ENCODE measurements at places on chromosomes 7 and 10.

- DNase-seq: no peak
These were observed 159.5 kb downstream of the CPEB3 start for GRCh38 chr10:92131275-92131820.

- DNase-seq: no peak
These were observed 139.9 kb downstream of the SH3PXD2A start for GRCh38 chr10:103715430-103715829.

- DNase-seq: no peak
These were observed 13.0 kb downstream of the NRP1 start for GRCh38 chr10:33321516-33321915.

- DNase-seq: no peak
These were observed 380.9 kb downstream of the GATA3 start for GRCh38 chr10:8435186-8436055.

DNA sequence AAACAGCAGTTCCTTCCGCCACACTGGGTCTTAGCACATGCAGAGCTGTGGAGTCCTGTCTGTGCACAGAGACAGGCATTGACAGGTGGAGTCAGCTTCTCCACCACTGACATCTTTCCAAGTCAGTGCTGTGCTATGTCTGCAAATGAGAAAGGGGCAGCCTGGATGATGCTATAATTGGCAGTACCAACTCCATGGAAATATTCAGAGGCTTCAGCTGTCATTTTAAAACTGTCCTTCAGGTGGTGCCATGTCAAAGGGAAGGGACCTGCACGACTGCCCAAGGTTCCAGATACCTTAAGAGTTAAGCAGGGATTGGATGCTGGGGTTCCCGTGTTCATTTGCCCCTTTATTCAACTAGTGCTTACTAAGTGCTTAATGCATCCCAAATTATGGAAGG lies 258.0 kb upstream of the PRKCQ start:
- DNase-seq: no peak

DNA sequence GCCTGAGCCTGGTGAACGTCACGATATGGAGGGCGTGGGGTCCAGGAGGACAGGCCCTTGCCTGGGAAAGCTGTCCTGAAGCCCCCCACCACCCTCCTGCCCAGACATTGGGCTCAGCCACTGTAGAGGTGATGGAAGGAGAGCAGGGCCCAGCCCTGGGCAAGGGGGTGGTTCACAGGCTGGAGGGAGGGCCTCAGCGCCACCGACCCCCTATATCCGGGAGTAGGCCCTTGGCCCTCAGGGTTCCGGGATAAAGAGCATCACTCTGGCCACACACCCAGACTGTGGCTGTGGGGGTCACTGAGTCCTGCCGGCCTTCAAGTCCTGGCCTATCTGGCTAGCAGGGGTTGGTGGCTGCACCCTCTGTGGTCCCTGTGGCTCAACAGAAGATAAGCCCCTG lies 55.3 kb upstream of the GTF2IRD1 start:
- DNase-seq: no peak

DNA sequence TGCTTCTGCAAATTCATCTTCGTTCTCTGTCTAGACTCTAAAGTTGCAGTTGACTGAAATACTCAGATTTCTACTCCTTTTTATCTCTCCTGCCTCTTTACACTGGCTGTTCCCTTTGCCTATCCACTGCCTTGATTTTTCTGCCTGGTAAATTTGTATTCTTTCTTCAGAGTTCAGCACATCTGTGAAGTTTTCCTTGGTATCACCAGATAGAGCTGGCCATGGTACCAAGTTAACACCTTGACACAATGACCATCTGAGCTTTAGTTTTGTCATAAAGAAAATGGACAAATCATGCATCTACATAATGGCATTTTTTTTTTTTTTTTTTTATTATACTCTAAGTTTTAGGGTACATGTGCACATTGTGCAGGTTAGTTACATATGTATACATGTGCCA lies 143.0 kb downstream of the PPP1R3A start:
- DNase-seq: no peak

DNA sequence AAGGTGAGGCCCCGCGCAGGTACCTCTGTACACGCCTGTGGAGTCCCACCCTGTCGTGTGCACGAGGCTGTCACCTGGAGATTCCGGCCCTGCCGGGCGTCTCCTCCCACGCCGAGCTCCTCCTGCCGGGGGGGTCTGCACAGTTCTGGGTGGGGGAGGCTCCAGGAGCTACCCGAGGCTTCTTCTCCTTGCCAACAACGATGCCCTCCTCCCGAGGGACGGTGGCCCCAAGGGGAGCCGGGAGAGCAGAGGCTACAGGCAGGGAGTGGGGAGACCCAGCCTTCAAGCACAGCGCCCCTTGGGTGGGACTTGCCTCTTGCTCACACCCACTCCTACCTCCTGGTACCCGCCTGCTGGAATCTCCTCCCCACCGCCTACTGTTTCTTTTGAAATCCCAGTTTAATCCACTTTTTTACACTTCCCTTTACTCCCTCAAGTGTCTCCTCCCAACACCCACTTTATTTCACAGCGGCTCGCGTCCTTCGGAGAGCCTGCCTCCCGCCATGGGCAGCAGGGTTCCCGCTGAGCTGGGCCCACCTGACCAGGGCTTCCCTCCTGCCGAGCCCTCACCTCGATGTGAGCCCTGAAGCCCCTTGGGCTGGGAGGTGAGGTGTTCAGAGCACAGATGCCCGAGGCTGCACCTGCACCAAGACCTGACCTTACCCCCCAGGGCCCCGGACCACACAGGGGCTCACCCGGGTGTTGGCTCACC lies 338.1 kb downstream of the DNAJB6 start:
- no peak for DNase-seq

DNA sequence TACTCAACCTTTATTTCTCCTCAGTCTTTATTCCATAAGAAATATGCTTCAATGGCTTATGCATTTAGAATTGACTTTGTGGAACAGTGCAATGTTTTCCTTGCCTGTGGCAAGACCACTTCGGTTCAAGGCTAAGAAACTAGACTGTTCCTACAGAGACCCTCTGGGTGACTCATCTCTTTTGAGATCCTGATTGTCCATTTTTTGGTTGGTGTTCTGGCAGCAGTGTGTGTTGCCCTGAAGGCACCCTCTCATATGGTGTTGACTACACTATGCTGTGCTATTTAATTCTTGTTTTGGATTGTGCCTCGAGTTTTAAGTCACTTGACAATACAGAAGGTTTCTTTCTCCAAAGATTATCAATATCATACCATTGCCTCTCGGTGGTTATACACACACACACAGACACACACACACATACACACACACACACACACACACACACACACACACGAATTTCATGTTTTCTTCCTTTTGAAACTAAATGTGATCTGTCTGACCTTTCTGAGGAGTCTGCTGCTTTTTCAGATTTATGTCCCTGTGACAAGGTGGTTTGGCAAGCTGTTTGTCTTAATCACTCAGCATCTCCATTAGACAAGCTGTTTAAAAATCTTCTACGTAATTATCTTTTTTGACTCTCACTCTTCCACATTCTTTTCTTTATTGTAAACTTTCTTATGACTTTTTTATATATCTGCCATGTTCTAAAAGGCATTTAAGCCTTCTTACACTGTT lies 187.2 kb downstream of the VTI1A start:
- DNase-seq: no peak

- peak; percentile 79 for DNase-seq
These were observed 45.8 kb downstream of the HDAC9 start for GRCh38 chr7:18541181-18541870.

GRCh38 chr10:84696610-84697009 lies 368.2 kb downstream of the CCSER2 start:
- no peak for DNase-seq

GRCh38 chr7:47361746-47362215 lies 220.1 kb downstream of the TNS3 start:
- peak; percentile 41 for DNase-seq

- no peak for DNase-seq
These were observed 38.2 kb downstream of the WNT2 start for GRCh38 chr7:117284692-117285091.

GRCh38 chr10:79299397-79300241 lies 47.6 kb upstream of the PPIF start:
- no peak for DNase-seq

DNA sequence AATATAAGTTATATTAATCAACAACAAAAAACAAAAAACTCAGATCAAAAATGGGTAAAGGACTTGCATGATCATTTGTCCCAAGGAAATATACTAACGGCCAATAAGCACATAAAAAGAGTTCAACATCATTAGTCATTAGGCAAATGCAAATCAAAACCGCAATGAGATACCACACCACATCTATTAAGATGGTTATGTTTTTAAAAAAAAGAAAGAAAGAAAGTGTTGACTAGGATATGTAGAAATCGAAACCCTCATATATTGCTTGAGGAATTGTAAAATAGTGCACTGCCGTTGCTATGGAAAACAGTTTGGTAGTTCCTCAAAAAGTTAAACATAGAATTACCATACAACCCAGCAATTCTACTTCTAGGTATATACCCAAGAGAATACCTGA lies 39.4 kb upstream of the CTNNA3 start:
- no peak for DNase-seq

- no peak for DNase-seq
These were observed 1.6 kb downstream of the SUV39H2 start for GRCh38 chr10:14880229-14880628.

DNA sequence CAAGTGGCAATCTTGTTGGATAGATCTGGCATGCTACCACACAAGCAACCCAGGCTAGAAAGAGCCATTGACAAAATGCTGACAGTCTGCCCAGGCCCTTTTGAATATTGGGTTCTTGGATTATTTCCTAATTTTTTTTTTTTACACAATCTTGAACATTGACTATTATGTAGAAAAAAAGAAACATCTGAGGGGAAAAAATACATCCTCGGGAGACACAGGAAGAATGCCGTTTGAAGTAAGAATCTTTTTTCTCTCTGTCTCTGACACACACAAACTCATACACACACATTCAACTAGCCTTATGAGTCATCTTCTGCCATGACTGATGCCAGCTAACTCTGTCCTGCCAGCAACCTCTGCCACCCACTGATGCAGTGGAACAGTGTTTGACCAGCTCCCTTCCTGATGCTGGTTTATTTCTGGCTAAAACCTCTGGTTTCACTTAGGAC lies 47.2 kb downstream of the SORBS1 start:
- no peak for DNase-seq

DNA sequence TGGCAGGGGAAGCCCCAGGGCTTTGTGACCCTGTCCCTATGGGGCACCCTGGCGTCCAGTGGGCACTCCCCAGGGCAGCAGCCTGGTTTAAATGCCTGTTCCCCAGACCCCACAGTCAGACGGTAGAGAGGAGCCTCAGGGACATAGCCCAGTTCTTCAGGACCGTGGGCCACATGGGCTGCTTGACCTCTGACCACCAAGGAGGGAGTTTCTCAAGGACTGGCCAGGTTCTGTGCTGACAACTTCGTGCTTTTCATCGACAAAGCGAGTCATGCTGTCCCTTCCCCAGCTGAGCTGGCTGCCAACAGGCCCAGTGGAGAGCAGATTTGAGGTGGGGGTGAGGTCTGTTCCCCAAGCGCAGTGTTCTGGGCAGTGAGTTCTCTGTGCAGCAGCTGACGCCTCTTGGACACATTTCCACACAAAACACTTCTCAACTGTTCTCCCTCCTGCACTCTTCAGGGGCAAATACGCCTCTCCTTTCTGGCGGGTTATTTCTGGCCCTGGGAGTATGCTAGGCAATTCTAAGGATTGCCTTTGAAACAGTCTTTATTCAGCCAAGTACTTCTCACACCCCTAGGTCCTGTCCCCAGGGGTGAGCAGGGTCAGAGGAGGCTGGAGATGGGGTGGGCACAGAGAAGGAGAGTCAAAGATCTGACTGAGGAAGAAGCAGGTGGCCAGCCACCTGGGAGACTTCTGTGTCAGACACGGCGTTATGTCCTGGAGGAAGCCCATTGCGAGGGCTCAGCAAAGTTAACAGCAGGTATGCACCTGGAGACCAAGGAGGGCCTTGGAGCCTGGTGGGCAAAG lies 57.3 kb upstream of the CAMK2B start:
- DNase-seq: peak; percentile 72

DNA sequence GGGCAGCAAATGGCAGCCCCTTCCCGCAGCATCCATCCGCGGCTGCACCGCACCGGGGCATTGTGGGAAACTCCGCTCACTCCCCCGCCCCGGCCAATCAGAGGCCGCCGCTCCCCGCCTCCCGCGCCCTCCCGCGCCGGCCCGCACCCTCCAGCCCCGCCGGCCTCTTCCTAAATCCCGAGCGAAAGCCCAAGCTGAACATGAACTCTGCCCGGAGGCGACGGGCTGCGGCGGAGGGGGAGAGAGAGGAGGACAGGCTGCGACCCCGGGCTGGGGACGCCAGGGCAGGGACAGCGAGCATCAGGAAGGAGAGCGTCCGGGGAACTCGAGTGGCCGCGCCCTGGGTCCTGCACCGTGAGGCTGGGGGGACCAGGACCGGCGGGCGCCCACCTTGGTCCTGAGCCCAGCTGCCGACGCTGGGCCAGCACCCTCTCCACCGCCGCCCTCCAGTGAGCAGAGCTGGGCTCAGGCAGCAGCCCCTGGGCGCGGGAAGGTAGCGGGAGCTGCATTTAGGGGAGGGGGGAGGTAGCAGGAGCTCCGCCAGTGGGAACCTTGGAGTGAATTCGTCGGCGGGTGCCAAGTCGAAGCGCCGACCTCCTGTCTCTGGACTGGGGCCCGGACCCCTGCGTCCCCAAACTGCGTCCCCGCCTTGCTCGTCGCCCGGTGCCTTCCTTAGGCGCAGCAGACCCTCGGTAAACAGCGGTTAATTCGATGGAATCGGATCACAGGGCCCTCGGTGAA lies at the start of gene DGKI:
Gene DGKI (minus strand): TSS at position 148 of the 741 bp plus-strand sequence.
- DNase-seq: no peak

DNA sequence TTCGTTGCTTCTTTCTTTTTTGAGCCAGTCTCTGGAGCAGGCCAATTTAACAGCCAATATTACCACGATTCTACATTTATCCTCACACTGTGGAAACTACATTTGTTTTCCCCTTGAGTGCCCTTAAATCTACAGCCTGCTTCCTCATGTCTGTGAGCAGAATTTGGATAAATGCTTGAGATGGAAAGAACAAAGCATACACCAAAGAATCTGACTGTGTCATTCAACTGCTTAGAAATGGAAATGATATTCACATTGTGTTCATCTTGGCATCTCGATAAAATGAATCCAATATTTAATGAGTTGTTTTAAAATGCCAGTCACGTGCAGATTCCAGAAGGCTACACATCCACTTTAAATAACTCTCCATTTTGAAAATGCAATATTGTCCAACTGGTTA lies 41.0 kb upstream of the GSDME start:
- DNase-seq: no peak
